DMS 273 treated with DMSO at 0.1 percent for 48 hours (cell line): ENCODE measurements at places on chromosomes 4 and X.

DNA sequence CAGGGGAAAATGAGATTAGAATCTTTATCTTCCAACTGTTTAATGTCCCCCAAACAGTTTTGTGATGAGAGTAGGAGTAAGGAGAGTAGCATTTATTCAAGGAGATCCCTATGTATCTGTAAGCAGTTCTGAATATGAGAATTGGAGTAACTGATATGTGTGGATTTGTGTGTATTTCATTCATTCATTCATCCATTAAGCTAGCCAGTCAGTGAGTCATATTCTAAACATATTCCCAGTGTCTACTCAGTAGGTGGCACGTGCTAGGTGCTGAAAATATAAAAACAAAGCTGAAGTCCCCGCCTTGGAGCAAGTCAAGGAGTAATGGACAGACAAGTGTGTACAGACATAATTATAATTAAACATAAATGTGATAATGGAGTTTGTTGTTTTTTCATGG lies 12.4 kb upstream of the STX18 start:
- DNase-seq: no peak

DNA sequence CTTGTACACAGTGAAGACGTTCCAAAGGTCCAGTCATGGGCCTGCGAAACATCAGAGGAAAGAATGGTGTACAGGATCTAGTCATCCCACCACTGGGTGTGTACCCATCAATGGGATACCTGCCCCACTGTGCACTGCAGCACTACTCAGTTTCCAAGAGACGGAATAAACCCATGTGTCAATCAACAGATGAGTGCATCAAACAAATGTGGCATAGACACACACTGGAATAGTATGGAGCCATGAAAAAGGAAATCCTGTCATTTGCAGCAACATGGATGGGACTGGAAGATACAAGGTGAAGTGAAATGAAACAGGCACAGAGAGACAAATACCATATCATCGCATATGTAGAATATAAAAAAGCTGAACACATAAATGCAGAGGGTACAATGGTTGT lies 48.0 kb downstream of the DHRSX start:
- no peak for DNase-seq

DNA sequence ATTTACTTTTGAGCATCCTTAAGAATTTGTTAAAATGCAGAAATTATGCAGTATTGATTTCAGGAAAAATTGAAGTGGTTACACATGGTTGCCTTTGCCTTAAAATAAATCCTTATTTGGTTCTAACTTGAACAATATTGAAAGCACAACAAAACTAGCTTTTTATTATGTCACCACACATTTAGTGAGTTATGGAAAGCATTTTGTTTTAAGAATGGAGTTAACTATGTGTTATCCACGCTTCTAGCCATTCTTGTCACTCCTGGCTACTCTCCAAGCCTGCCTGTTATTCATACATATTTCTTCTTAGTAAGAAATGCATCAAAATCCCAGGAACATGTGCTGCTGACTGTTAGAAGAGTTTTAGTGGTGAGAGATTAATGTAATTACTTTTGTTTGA lies 73.9 kb downstream of the FAT4 start:
- DNase-seq: no peak

GRCh38 chrX:3299636-3300035 lies 46.8 kb downstream of the MXRA5 start:
- no peak for DNase-seq

GRCh38 chrX:82764521-82764920 lies 743.6 kb upstream of the POU3F4 start:
- no peak for DNase-seq

DNA sequence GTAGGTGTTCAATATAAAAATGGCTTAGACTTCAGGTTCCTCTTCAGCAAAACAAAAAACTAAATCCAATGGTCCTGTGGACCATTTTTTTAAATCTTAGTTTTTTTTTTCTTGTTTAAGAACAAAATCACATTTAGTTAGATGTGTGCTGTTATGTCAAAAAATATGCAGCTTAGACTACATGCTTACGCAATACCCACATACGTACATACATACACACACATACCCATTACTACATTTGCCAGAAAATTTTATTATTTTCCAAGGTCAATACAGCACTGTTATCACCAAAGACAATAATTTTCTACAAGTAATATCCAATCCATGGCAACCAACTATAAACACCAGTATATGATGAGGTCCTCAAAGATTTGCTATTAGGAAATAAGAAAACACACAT lies 144.1 kb downstream of the PDGFC start:
- DNase-seq: no peak

GRCh38 chrX:17802756-17803155 lies 58.3 kb downstream of the RAI2 start:
- DNase-seq: no peak
